ENCODE measurements at places on chromosomes 11 and 22.

- no peak for DNase-seq
These were observed 12.5 kb downstream of the OTUB1 start for GRCh38 chr11:63998558-63999348.

- DNase-seq = no peak
These were observed 75.9 kb upstream of the LMO1 start for GRCh38 chr11:8339592-8340022.

DNA sequence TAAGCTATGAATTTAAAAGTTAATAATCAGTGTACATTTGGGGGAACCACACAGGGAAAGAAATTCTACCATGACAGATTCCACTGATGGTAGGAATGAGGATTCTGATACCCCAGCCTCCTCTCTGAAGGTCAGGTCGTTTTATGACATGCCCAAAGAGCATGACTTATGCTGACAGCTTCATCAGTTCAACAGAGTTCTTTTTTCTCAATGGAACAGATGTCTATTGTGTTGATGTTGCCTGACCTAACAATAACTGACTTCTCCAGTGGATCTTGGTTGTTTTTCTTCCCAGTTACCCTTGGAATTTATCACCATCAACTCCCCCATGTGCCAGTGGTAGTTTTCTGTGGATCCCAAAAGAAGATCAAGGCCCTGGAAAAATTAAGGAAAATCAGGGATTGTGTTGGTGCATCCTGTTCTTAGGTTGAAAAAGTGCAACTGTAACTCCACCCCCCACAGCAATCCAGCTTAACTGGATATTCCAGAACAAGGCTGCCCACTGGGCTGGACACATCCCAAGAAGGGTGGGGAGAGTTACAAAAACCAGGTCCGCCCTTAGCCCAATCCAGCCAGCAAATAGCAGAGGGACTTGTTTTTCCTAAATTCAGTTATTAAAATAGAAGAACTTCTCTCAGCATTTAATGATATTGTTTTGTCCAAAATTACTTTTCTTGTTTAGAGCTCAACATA lies 31.5 kb upstream of the CAT start:
- DNase-seq = no peak

GRCh38 chr22:27726686-27727449 lies 74.7 kb downstream of the MN1 start:
- no peak for DNase-seq

GRCh38 chr11:34593085-34593484 lies 27.8 kb upstream of the EHF start:
- DNase-seq = no peak

DNA sequence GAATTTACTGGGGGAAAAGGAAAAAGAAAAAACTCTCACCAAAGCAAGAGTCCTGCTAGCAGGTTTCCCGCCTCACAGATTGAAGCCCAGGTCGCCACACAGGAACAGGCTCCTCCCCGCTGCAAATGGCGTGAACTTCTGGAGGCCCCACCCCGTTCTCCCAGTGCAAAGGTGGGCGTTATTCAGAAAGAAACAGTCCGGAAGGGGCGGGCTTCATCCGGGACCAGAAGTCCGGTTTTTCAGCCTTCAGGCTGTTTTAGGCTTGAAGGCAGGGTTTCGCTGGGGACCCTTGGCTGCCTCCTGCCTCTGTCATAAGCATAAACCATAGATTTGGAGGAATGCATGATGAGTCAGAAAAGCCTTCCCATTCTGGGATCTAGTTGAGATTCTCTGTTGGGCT lies 148.3 kb upstream of the POU2AF2 start:
- no peak for DNase-seq

- DNase-seq = no peak
These were observed 65.2 kb downstream of the WNT7B start for GRCh38 chr22:45911601-45912271.

DNA sequence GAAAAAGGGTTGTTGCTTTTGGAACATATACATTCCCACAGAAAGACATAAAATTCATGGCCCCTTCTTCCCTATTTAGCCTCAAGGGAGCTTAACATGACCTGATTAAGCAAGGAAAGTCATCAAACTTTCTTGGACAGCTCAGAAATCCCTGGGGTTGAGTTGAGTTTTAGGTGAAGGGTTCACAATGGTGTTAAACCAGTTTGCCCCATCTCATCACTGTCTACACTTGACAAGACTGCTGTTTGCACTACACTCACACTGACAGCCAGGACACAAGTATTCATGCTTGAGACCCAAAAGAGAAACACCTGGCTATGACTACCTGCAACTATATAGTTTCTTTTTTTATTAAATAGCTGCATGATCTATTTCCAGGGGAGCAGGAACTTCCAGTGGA lies 209.8 kb upstream of the TMEM45B start:
- DNase-seq = no peak

Measured in CD4-positive, alpha-beta T cell treated with Interleukin-4 for 4 hours (primary cell).